ENCODE measurements at places on chromosomes 7 and 10.

DNA sequence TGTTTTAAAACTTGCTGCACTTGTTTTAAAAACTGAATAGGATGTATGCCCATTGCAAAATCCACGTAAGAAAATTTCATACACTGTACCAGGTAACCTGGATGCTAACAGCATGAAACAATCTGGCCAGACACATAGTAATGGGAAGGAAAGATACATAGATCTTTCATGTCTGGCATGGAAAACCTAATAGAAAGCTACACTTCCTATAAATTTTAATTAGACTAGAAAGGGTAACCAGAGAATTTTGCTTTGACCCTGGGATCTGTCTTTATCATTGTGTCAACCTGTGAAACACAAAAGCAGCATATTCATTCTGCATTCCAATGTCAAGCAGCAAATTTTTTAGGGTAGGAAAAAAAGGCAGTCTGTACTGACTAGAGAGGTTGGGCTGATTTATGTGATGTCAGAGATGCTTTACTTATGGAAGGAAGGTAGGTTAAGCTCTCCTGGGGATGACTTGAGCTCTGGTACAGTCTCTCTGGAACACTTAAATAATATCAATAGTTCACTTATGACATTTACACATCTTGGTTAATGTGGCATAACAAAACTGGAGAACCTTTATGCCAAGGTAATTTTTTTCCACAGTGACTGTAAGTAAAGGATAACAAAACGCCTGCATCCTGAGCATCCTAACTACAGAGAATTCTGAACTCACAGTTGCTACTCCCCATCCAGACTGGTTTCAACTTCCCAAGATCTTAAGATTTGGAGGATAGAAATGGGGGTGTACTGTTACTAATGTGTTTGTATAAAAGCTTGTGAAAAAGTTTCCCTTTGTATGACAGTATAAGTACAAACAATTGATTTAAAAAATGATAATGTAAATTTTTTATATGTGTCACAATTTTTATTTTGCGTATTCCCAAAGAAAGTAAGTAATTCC is 44.7 kb downstream of the DOCK4 start:
- DNase-seq: no peak

- no peak for DNase-seq
Measured at GRCh38 chr7:100965045-100965722, 4.2 kb upstream of the MUC12 start.

GRCh38 chr7:21939136-21939857 is 6.4 kb downstream of the CDCA7L start:
- DNase-seq: peak; percentile 18

DNA sequence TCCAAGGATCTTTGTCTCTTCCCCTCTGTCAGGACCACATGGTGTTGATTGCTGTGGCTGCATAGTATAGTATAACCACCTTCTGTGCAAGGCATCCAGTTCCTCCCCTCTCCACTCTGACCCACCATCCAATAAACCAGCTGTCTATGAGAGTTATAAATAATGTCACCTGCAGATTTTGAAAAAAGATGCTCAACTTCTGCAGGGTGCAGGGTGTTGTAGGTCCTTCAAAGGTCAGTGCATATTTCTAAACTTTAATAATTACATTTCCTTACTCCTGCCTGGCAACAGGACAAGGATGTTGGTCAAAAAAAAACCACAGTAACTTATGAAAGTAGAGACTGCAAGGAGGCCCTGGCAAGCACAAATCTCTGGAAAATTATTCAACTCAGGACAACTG is 166.2 kb downstream of the PKD1L1 start:
- DNase-seq: no peak

GRCh38 chr10:299512-299911 is 164.3 kb downstream of the ZMYND11 start:
- no peak for DNase-seq

DNA sequence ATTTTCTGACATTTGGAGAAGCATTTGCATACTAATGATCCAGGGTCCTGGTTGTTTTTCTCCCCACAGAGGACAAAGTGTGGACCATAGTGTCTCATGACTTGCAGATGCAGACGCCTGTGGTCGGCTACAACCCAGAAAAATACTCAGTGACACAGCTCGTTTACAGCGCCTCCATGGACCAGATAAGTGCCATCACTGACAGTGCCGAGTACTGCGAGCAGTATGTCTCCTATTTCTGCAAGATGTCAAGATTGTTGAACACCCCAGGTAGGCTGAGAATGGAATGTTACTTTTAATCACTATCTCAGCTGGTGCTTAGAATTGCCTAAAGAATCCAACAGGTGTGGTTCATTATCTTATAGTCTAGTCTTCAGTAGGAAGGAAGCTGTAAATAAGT is 951.5 kb upstream of the C7orf33 start:
- no peak for DNase-seq

GRCh38 chr7:6637544-6638229 is 569 bp downstream of the ZNF316 start:
- peak; percentile 6 for DNase-seq

GRCh38 chr7:1967512-1968396 is 265.0 kb downstream of the MAD1L1 start:
- no peak for DNase-seq

GRCh38 chr7:106111655-106112117 is 426 bp downstream of the SYPL1 start:
- DNase-seq: peak; percentile 42

DNA sequence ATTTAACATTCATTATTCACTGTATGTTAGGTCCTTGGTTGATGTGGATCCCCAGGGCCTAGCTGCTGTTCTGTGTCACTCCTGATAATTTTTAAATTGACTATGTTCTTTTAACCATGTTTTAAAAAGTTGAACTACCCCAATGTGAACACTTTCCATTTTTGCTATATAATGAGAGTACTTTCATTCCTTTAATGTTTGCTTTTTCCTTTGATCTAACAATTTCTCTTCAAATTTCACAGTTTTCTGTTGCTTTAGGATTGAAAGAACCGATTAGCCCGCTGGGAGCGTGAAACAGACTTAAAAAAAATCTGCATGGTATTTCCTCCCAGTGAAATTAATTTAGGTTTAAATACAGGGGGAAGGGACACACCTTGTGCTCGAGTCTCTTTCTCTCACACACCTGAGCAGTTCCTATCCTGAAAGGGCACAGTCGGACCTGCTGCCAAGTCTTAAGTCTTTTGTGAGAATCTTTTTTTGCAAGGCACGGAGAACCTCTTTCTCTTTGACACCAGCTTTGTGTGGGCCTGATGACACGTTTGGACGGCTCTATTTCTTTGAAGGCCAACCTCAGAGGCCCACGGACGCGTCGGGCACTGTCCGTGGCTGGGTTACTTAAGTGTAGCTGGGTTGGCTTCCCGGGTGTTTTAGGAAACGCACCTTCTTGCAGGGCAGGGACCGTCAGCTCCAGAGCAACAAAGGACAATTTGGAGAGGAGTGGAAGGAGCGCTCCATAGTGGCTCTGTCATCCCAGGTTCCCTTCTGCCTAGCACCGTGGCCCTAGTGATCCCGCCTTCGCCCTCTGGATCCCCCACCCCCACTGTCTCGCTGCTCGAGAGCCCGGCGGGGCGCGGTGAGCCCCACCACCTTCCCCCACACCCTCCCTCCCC is 1.0 kb upstream of the CHN2 start:
- DNase-seq: no peak

DNA sequence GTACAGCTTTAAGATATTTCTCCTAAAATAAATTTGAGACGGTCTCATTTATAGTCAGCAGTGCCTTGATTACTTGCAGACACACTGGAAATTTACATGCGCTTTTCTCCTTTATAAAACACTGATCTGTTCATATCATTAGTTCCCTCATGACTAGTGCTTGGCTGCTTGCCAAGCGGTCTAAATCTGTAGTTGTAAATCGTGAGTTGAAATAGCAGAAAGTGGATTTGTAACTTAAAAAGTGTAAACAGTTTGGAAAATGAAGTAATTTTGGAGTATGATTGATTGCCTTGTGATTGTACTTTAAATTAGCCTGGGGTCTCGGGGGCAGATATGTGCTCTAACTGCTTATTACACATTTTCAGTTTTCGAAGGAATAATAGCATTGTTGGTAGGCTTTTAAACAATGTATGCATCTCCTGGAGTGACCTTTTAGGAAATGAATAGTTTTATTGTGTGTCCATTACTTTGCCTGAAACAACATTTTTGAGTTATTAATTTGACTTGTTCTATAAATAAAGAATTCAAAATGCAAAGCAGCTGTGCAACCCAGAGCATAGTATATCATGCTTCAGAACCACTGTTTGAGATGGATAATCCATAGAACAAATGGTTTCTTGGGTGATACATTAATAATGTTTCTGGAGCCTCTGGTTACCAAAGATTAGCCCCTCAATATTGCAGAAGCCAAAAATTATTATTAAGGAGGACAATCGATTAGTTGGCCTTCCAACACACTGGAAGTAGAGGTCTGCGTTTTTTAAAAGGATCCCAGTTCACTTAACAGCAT is 73.3 kb downstream of the ARID5B start:
- DNase-seq: no peak

DNA sequence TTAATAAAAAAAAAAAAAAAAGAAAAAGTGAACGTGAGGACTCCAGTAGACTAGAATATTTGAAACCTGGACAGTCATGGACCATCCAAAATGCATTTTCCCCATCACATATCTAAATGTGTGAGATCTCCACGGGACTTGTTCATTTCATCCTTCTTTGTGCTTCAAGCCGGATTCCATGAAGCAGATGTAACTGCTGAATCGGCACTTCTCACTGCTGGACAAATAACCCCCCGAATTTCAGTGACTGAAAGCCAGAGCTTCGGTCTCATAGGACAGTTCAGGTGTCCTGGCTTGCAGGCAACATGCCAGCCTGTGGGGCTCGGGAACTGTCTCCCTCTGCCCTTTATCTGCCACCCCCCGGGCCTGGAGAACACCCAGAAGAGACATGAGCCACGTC is 33.3 kb downstream of the RNF32 start:
- DNase-seq: no peak

- peak; percentile 95 for DNase-seq
Measured at GRCh38 chr7:100489824-100490223, 6.1 kb downstream of the NYAP1 start.

GRCh38 chr7:55050281-55050680 is 31.5 kb downstream of the EGFR start:
- DNase-seq: peak; percentile 91

DNA sequence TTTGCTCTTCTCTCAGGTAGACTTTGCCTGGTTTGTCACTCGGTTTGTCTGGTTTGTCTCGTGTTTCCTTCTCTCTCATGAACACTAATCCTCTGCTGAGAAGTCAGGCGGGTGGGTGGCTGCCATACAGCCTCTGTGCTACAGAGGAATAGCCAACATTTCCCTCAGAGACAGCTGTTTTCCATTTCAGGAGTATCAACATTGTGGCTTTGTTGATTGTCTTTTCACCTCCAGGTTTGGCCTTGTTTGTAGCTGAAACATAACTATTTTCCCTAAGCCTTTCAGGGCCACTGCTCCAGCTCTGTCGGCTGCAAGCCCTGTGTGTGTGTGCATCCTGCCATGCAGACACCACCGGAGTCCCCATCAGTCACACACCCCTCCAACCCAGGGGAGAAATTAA is 122.8 kb downstream of the BAMBI start:
- DNase-seq: no peak

DNA sequence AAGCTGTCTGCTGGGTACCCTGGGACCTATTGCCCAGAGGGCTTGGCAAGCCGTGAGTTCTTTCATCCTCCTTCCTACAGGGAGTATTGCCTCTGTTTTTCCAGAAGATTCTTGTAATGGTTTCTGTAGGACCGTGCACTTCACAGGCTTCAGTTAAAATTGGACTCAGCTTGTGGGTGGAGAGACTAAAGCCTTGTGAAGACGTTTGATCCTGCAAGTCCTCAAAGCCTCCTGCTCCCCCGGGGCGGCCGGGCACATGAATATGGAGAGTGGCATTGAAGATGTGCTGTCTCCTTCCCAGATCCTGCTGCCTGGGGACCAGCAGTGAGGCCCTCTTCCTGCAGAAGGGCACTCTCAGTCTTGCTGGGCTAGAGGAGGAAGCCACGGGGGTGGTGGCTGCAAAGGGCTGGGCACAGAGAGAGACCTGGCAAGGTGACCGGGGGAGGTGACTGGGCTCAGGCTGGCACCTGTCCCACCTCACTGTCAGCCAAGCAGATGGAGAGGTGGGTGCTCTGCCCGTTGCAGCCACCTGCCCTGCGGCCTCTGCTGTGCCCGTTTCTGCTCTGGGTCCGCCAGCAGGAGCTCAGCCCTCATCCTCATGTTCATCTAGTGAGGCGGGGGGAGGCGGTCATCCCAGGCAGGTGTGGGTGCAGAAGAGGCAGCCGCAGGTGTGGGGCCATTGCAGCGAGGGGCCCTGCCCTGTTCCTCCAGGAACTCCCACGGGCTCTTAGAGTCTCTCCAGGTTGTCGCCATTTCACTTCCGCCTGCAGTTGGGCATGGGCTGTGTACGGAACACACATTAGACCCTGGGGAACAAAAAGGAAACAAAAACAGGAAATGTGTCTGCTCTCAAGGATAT is 55.7 kb downstream of the TMEM209 start:
- DNase-seq: peak; percentile 52

DNA sequence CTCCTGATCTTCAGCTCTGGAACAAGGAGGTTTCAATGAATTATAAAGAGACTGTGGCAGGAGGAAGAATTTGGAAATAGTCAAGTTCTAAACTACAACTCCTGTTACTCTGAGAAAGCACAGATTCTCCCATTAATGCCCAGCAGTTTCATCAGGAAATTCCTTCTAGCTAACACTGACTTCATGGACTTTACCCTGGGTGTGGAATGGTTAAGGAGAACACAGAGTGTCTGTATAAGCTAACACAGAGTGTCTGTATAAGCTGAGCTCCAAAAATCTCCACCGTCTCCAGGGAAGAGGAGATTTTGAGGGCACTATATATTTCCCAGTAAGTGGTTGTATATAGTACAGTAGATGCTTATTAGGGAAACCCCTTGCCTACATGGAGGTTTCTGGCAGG is 675.5 kb downstream of the XPNPEP1 start:
- no peak for DNase-seq

DNA sequence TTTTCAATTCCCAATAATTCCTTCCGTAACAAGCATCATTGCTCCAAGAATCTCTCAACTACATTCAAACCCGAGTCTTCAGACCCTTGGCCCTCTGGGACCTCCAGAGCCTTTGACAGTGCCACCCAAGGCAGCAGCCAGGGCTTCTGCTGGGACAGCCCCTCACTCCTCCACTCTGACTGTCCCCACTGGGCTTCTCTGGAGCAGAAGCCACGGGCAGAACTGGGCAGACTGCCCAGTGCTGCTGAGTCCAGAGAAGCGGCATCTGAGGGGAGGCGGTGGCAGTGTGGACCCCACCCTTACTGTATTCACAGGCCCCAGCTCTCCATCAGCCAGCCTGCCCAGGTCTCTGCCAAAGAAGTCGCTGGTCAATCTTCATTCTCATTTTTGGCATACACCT is 8.8 kb downstream of the CYREN start:
- no peak for DNase-seq

GRCh38 chr10:132700156-132701098 is 85.5 kb downstream of the NKX6-2 start:
- DNase-seq: no peak

GRCh38 chr7:156194813-156195212 is 382.6 kb upstream of the SHH start:
- DNase-seq: no peak

- no peak for DNase-seq
Measured at GRCh38 chr7:53013925-53014324, 21.5 kb upstream of the POM121L12 start.

GRCh38 chr10:74921744-74922143 is 95.3 kb downstream of the KAT6B start:
- no peak for DNase-seq

Measured in NCI-H1694 treated with DMSO at 0.1 percent for 48 hours (cell line).